NCI-H1694 (cell line): ENCODE measurements at places on chromosomes 6 and 20.

- DNase-seq, result no peak
Measured at GRCh38 chr20:62860924-62861691, 514 bp downstream of the TCFL5 start.

- no peak for DNase-seq
Measured at GRCh38 chr6:43282636-43283513, 15.2 kb upstream of the SLC22A7 start.

DNA sequence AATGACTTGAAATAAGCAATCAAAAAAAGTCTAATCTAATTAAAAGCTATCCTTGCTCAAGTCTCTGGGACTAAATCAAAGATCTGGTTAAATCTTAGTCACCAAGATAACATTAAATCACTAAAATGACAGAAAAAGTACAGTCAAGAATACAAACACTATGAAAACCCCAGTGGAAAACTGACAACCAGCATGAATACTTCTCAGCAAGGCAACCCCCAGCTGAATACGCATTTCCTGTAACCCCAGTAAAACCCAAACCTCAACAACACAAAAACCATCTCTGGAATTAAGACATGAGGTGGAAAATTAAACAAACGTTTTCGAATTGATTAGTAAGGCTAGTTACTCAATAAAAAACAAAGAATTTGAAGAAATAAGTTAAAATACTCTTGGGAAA is 23.7 kb upstream of the ZC3H12D start:
- DNase-seq, result no peak

DNA sequence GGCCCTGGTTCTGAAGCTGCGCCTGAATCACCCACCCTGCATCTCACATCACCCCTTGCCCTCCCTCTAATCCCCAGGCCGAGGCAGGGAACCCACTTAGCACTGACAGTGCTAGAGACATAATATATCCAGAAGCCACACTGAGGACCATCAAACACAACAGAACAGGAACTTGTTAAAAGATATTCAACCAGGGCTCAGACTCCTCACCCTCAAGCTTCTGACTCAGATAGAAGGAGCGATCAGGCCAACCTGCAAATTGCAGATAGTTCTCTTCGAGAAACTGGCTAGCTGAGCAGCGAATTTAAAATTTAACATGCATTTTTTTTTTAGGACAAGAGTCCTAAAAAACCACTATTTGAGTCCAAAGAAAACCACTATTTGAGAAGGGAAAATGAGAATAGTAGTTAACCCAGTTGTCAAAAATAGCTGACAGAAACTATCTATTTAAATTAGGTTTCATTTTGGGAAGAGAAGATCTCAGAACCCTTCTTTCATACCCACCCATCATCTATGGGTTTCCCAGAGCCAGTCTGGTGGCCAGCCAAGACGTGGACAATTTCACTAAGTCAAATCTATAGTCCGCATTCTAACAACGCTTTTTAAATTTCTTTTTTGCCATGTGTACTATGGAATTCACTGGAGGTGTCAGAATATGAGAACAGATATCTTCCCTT is 95.6 kb downstream of the OPRM1 start:
- no peak for DNase-seq

DNA sequence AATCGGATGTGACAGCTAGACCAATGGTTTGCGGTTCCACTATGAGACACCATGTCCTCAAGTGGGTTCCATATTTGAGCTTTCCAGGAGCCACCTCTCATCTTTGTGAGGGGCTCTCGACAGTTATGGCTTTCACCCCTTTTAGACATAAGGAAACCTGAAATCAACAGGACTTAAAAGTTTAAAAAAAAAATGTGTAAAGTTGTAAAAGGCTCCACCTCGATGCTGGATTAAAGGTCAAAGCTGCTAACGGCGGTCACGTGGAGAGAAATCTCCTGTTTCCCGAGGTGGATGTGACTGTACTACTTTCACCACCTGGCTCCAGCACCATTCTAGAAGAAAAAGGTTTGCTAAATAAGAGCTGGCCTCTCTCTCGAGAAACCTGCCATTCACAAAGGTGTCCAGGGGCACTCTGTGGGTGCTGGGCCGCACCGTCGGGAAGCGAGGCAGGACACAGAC is 542 bp downstream of the ATP5F1E start:
- no peak for DNase-seq

GRCh38 chr6:9468277-9468676 is 946.6 kb downstream of the TFAP2A start:
- no peak for DNase-seq

GRCh38 chr20:31330893-31331292 is 22.5 kb upstream of the DEFB116 start:
- DNase-seq, result no peak

DNA sequence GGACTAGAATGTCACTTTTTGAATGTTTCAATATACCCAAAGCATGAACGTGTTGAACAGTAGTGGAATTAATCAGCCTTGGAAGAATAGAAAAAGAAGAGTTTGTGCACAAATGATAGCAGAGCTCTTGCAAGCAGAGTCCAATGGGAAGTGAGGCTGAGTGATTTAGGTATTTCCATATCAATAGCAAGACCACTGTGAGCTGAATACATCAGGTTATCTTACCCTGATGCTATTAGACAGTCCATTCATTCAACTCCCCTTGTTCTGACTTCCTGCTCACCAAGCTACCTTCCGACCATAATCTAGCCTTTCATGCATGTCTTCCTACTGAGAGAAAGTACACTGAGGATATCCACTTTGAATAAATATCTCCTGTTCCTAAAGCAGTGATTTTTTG is 349.2 kb upstream of the RNF217 start:
- DNase-seq, result no peak

- no peak for DNase-seq
Measured at GRCh38 chr6:141851063-141851462, 281.7 kb upstream of the GJE1 start.

GRCh38 chr6:149052350-149053106 is 265.0 kb upstream of the TAB2 start:
- no peak for DNase-seq

DNA sequence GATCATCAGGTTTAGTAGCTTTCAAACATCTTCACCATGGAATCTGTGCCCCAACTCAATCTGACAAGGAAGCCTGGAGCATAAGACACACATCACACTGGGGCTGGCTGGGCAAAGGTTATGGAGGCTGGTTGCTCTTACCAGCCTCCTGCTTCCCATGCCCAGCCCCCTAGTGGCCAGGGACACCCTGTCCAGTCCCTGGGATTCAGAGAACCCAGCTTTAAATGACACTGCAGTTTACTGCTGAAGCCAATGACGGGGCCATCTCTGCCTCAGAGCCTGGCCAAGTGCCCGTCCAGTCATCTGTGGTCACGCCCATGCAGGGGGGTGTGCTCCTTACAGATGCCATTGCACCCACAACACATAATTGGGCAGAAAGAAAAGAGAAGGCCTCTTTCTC is 272.9 kb downstream of the SMOC2 start:
- no peak for DNase-seq

GRCh38 chr20:58712151-58712791 is 19.7 kb downstream of the NPEPL1 start:
- DNase-seq, result no peak

DNA sequence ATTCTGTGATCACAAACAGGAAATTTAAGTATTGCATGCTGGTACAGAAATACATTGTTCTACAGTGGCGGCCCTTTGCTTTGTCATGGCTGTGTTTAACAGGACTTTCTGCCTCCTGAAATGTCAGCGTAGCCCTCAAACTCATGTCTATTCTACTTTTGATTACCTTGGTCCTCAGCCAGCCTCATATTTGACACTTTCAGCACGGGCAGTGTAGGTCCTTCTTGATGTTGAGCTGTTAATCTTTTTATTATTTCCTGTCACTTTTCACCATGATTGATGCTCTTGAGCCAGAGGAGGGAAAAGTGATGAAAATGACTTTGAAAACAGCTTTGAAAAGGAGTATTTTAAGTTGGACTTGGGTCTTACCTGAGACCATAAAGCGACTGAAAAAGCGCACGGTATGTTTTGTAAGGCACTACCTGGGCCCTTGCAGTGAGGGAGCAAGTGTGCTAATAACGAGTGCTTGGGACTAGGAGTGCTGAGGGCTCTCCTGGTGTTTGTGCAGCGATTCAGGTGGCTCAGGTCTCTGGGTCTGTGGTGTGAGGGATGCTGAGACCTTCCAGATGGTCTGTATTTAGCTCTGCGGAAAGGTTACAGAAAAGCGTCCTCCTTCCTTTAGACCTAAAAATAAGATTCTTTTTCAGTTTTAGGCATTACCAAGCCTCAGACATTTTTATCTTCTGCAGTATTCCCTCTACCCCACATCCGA is 45.2 kb upstream of the RREB1 start:
- DNase-seq, result no peak

DNA sequence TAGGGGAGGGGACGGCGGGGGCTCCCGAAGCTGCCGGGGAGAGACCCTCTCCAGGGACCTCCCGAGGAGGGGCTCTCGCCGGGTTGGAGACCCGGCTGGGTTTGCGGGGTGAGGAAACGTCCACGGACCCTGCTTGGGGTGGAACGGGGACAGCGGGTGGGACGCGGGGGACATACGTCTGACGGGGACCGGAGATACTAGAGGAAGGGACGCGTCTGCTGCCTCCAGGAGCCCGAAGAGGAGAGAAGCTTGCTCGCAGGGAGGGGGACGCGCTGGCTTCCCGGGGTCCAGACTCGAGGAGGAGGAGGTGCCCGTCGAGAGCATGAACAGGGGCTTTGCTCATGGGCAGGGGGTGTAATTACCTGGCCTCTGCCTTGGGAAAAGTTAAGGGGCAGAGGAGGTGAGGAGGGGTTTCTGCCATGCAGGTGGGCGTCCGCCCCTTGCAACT is 593 bp downstream of the DNMT3B start:
- no peak for DNase-seq

DNA sequence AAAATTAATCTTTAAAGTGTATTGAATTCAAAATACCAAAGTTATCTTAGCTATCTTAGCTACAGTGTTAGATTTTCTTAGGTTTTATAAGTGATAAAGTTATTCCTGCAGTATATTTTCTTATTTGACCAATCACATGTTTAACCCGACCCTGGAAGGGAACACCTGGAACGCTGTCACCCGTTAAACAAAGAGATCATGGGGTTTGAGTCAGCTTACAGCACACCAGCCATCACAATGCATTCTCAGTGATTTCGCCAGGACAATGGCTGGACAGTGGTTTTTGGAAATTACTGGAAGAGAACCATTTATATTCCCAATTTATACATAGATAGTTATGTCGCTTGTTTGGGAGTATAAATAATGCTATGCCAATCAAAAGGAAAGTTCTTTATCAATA is 10.5 kb downstream of the C6orf118 start:
- no peak for DNase-seq

- no peak for DNase-seq
Measured at GRCh38 chr6:118650582-118651281, 659 bp downstream of the CEP85L start.

- no peak for DNase-seq
Measured at GRCh38 chr20:62666736-62667529, 24.6 kb downstream of the SLCO4A1 start.

DNA sequence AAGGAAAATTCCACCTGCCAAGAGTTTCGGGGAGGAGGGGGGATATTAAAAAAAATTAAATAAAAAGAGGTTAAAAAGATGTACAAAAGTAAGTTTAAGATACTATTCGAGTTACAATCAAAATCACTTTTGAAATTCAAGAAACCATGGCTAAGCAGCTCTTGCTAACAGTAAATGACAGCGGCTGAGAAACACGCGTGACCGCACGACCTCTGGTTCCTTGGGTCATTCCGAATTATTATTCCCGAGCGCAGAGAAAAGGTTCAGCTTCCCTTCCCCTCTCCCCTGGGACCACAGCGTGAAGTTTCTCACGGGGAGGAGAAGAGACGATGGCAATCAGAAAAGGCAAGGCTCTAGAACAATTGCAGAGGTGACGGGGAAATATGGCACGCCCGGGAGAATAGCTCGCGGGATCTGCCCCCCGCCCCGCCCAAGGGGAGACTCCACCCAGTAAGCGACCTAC is 496 bp downstream of the TMEM242 start:
- no peak for DNase-seq

GRCh38 chr6:142885182-142885867 is 59.7 kb downstream of the HIVEP2 start:
- no peak for DNase-seq

DNA sequence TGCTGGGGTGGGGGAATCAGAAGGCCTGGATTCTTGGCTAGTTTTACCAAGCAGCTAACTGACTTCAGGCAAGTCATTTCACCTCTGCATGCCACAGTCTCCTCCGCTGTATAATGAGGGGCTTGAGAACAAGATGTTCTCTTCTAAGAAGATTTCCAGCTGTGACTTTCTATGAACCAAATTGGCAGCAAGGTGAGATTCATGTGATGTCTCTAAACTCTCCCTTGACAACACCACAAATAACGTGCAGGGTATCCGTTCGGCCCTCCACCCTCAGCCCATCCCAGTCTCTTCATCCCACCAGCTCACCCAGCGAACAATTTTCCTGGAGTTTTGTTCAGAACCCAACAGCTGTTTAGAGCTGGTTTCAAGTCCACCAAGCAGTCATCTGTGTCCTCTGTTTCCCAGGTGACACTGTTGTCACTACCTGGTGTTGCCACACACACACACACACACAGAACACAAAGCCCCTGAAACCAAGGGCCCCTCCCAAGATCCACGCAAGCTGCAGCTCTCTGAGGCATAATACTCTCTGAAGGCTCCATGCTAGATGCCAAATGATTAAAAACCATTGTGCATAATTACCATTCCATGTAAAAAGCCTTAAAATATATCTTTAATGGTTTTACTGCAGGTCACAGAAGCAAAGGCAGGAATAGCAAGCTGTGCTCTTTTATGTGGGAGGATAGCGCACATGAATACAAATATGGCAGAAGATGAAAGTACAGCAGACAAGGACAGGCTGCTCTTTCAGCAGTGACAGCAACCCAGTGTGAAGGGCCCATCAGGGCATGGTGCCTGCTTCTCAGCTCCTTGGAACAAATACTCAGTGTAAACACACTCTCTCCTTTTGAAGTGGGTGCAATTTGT is 48.2 kb downstream of the ARHGAP18 start:
- DNase-seq, result no peak

DNA sequence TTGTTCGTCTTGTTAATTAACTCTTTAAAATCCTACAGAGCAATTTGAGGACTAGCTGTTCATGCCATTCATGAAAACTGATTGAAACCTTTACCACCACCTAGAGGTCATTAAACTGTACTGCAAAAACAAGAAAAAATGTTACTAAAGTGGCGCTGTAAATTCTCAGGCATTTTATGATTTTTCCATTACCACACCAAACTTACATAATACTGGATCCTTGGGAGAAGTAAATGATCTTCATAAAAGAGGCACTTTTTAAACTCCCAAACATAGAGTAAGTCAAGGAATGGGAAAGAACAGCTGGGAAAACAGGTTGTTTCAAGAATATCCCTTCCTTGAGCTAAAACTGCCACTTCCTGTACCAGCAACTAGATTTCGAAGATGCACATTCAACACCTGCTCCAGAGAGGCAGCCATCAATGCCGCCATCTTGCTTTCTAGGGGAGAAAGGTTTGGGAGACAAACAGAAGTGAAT is 54.3 kb downstream of the MYLIP start:
- DNase-seq, result no peak

DNA sequence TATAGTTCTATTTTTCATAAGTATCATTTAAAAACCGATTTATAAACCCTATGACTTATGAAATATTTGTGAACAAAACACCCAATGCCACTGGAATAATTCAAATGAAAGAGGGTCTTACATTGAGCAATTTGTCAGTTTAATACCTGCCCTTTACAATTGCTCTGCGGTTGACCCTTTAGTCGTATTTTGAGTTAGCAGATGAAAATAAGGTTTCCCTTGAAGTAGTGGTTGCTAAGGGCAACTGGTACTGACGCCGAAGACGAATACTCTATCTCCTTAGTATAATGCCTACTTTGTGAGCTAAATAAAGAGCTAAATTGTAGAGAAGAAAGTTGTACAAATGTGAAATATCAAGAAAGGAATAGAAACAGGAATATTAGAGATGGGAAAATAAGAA is 69.4 kb downstream of the KCNQ5 start:
- DNase-seq, result no peak
